ENCODE measurements at places on chromosomes 4 and X. TPM values are rescaled to one million over a fixed set of nuclear protein-coding genes. Genes with fewer than 3 reads are reported as not detected.

The AMTN gene
- total RNA-seq = 0.45 TPM

The PRR27 gene
- total RNA-seq = not detected

The CFP gene
- total RNA-seq = 0.67 TPM

The RTL9 gene
- 0.26 TPM for total RNA-seq

The DDX53 gene
- total RNA-seq = not detected

The NDNF gene
- total RNA-seq = 0.90 TPM

- no peak for DNase-seq
Observed at GRCh38 chrX:39253551-39253950, 452.3 kb downstream of the MID1IP1 start.

DNA sequence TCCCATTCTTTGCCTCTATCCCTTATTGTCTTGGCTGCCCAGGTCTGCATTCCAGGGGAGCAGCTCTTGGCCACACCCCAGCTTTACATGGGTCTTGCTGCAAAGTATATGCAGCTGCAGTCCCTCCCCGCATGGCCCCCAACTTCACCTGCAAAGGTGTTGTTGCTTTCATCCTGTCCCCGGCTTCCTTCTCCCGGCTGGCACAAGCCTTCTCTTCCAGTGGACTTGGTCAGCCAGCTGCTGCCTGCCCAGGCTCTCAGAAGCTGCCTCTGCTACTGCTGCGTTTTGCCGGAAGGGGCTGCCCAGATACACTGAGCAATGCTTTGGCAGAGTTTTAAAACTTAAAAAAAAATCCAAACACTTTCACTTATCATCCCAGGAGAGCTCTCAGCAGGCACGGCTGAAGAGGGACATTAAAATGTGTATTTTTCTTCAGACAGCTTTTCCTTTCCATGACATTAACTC lies 121.2 kb upstream of the PDLIM3 start:
- no peak for DNase-seq

GRCh38 chr4:95531141-95531540 lies 17.6 kb downstream of the UNC5C start:
- DNase-seq = no peak

- no peak for DNase-seq
Observed at GRCh38 chrX:51215266-51215665, 117.4 kb upstream of the NUDT10 start.

- DNase-seq = peak; percentile 7
Observed at GRCh38 chrX:14777525-14777924, 95.3 kb downstream of the FANCB start.

GRCh38 chr4:76902233-76902890 lies 4.4 kb upstream of the SOWAHB start:
- DNase-seq = no peak

DNA sequence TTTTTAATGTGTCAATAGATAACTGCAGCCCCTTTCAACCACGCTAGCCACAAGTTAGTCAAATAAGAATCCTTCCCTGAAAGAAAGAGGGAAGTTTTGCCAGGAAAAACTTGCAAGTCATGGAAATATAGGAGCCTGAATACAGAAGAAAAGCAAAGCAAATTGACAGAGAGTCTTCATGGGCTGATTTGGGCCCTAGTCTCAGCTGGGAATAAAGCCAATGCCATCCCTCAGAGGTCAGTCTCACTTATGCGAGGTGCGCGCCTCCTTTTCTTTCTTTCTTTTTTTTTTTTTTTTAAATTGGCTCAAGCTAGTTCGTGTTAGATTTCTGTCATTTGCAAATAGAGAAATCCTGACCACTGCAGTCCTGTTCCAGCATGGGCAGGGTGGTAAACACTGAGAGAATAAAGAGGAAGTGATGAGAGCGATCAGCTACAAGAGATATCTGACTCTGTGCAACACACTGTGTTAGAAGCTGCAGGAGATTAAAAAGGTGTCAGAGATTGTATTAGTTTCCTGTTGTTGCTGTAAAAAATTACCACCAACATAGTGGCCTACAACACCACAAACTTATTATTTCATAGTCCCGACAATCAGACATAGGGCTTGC lies 299.7 kb downstream of the LDB2 start:
- DNase-seq = no peak

GRCh38 chrX:11558972-11559371 lies 106.7 kb downstream of the ARHGAP6 start:
- peak; percentile 23 for DNase-seq

GRCh38 chr4:42048394-42048793 lies 58.1 kb downstream of the SLC30A9 start:
- peak; percentile 59 for DNase-seq

All from HT1080 (cell line).